Globus pallidus (tissue), 1 donor: ENCODE measurements at places on chromosomes 12 and 14.
A peak's percentile ranks its signal among the peaks of the same experiment; 100 is the strongest.

DNA sequence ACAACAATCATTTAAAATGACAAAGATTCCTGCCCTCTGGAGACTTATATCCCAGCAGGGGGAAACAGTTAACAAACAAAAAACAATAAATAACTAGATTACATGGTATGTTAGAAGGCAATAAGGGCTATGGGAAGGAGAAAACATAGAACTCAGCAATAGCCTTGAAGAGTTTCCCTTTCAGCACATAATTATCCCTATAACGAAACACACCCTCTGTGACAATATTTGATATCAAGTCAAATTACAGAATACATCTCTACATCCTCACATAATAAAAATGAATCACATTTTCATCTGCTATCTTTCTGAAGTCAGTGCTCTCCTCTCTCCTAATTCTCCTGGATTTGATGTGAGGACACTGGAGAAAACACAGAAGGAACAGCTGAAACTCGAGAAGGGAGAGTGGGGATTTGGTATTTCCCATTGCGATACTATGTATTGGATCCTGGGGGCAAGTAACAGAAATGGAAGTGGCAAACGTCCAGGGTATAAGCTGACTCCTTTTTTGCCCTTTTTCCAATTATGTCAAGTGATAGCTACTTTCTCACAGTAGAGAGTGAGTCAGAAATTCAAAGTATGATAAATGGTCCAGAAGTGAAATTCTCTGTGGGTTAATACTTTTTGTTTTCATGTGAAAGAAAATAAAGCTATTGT lies 9.7 kb upstream of the PTGER2 start:
- DNase-seq, result no peak

DNA sequence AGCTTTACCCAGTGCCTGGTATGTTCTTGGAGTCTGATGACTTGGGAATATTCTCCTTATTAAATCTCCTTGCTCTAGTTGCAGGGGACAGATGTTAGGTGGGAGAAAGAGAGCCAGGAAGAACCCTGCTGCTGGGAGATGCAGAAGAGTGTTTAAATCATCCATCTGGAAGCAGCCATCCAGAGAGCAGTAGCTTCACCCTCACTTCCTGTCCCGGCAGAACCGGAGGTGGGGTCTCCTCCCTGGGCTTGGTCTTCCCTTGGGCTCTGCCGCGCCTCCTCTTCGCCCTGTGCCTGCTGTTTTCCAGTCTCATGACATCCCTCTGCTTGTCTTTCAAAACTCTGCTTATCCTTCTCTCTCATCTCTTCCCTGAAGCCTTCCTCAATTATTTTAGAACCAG lies 15.5 kb downstream of the B4GALNT3 start:
- no peak for DNase-seq

- DNase-seq, result no peak
Measured at GRCh38 chr12:63305901-63306875, 155.2 kb upstream of the AVPR1A start.

- DNase-seq, result no peak
Measured at GRCh38 chr12:103503546-103504480, 8.0 kb upstream of the C12orf42 start.

- no peak for DNase-seq
Measured at GRCh38 chr12:16675438-16675837, 69.5 kb upstream of the LMO3 start.

DNA sequence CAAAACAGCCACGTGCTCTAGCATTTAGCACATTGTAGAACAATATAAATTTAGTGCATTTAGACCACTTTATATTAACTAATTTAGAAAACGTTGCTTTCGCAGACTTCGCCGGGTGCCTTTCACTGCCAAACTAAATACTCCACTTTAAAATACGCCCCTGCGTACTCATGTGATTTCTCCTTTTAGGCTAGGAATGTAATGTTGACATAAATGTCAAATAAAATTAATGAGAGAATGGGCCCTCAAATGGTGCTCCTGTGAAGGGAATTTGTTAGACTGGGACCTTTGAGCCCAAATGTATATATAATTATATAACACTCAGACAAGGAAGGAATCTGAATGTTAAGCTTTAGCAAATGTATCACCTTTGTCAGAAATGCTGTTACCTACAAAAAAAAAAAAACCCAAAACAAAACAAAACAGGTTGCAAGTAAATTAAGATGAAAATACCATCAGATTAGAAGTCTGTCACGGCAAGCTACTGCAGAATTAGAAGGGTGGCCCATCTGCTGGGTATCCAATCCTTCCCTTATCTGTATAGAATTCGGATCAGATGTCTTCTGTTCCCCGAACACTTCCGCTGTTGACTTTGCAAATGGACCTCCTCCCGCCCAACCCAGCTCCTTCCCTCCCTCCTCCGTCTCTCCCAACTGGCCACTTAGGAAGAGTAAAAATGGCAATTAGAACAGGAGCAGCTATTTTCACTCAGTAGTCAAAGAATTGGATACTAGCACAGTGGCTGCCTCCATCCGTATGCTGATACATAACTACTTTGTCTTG lies 159.3 kb upstream of the FOXN3 start:
- DNase-seq, result no peak

DNA sequence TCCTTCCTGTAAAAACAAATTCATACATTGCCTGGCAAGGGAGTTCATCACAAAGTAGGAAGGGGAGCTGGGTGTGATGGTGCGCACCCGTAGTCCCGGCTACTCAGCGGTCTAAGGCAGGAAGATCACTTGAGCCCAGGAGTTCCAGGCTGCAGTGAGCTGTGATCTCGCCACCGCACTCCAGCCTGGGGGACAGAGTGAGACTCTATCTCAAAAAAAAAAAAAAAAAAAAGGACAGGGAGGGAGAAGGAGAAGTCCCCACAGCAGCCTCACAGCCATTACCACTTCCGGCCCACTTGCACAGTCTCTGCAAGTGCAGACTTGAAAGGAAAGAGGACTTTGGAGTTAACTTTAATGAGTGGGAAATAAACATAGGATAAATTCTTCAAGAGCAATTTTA lies 121.0 kb downstream of the FBXL14 start:
- DNase-seq, result no peak

GRCh38 chr12:91040096-91040755 lies 17.6 kb downstream of the KERA start:
- no peak for DNase-seq

DNA sequence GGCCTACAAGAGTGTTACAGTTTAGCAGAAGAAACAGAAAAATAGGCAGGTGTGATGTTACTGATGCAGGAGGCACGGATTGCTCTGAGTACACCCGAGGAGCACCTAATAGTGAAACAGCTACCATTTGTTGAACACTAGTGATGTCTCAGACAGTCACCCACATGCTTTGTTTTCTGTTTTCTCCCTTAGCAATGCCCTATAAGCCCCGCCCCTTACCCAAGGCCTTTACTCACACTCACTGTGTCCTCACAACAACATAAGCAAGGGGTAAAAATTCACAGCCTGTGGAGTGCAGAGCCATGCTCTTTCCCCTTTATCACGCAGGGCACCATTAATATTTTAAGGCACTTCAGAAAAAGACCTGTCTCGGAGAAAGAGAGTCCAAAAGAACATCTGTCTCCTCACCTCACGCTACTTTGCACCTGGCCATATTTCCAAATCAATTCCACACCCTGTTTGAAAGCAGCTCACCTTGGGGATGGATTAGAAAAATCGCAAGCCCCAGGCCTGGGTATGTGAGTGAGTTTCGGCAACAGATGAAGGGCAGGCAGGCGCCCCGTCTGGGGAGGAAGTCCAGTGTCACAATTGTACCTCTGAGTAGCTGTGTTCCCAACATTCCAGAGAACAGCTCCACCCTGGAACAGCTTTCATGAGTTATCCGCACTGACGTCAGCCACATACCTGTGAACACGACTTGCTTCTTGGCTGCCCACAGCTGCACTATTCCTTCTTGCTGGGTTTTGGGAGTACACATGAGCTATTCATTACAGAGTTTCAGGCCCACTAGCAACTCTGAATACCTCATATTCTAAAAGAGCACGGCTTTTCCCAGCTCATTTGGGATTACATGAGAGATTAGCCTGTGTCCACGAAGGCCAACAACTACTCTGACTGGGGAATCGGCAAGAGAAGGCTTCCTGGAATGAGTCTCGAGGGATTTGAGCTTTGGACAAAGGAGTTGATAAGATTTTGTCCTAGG lies 26.0 kb downstream of the MAPK1IP1L start:
- DNase-seq, result no peak

DNA sequence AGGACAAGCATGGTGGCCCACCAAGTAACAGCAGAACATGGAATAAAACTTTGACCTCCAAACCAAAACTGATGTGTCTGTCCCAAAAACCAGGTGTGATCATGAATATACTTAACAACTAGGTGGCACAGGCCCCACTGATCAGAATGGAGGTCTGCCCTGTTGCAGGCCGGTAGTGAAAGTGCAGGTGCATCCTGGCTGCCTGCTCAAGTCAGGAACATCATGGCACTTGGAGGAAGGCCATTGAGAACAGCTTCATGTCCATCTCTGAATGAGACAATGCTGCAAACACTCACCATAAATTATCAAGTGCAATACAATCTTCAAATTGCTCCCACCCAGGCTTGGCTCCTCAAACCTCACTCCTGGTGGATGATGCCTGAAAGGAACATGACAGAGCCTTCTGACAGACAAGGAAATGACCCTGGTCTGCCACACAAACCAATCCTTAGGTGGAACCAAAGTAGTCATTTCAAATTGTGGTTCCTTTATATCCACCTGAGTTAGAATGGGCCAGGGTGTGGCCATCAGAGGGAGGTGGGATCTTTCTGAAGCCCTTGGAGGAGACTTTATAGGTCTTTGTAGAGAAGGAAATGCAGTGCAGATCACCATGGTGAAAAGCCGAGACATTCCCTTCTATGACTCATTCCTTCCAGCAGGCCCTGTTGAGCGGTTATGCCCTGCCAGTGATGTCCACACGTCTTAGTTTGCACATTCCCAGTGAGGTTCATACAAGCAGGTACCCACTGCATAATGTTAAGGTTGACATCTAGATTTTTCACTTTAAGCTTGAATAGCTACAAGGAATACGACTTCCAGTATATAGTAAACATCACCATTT lies 36.0 kb downstream of the EGLN3 start:
- DNase-seq, result no peak

- DNase-seq, result no peak
Measured at GRCh38 chr12:12474471-12474928, 88.2 kb downstream of the DUSP16 start.

GRCh38 chr14:74949191-74949601 lies 6.2 kb downstream of the PGF start:
- no peak for DNase-seq

DNA sequence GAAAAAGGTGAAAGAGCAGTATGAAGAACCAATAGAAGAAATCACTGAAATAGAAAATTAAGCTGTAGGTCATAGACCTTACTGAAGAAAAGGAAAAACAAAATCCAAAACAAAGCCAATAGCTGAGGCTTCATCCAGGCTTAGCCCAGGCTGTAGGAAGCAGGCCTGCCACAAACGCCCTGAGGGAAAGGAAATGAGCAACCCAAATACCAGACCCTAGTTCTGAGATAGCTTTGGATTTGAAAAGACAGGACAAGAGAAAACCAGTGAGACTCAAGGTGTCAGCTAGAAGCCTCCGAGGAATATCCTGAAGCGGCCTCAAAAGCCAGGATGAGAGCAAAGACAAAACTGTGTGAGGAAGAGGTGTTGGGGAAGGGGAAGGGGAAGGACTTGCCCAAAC lies 79.2 kb downstream of the FERMT2 start:
- no peak for DNase-seq

- DNase-seq, result peak; percentile 72
Measured at GRCh38 chr12:26378711-26379110, 183.3 kb downstream of the SSPN start.

GRCh38 chr14:54147282-54147681 lies 190.7 kb upstream of the BMP4 start:
- no peak for DNase-seq

DNA sequence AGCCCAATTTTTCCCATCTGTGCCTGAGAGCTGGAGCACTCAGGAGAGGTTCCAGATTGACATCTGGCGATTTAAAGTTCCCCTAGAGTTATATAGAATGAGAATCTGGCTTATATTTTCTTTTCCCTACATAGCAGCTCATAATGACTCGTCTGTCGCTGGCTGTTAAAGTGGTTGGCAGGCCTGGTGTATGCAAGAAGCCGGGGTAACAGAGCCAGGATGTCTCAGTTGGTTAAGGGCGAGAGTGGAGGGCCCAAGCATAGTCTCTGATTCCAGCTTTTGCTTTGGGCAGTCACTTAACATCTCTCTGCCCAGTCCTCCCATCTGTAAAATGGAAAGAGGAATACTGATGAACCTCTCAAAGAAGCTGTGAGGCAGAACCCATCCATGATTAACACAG lies 751.6 kb downstream of the NOVA1 start:
- no peak for DNase-seq

DNA sequence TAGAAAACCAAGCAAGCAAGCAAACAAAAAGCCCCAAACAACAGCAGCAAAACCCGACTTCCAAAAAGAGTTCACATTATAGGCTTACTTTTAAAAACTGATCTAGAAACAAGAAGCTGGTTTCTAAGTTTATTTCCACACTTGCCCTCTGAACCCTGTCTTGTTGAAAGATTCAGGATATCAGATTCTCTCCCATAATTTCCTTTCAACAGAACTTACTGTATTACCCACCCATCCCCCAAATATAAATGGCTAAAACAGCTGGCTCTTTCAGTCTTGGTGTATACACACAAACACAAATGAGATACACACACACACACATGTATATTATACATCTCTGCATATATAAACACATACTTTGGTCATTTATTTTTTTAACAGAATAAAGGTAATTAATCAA lies 460.9 kb downstream of the ZFP36L1 start:
- no peak for DNase-seq

GRCh38 chr14:104120281-104120741 lies 18.1 kb upstream of the KIF26A start:
- DNase-seq, result no peak

GRCh38 chr12:96474206-96474605 lies 15.2 kb upstream of the CFAP54 start:
- DNase-seq, result no peak

DNA sequence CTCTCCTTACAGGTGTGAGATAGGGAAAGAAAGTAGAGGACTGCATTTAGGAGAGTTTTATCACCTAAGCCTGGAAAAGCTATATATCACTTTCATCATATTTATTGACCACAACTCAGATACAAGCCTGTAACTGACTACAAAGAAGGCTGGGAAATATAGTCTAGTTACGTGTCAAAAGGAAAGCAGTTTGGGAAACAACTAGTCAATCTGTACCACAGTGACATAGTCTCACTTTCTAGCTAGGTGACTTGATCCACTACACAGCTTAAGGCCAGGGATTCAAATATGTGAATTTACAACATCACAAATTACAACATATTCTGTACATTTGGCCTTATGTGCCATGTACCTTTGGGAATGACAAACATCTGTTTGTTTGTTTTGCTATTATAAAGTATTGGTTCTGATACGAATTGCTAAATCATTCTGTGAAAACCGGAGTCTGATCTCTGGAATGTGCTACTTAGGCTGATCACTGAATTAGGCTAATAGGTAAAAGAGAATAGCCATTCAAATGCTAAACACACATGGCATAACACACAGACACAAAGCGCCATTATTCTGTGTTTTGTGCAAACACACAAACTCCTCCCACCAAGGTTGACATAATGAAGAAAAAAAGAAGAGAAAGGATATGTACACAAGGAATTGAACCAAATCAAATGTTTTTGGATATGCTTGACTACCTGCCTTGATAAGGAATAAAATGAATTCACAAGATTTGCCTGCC lies 279.8 kb downstream of the DUSP6 start:
- DNase-seq, result no peak
